Osteocyte (in vitro differentiated cells): ENCODE measurements at places on chromosomes 12 and 14. TPM values are rescaled to one million over a fixed set of nuclear protein-coding genes. Genes with fewer than 3 reads are reported as not detected.

DNA sequence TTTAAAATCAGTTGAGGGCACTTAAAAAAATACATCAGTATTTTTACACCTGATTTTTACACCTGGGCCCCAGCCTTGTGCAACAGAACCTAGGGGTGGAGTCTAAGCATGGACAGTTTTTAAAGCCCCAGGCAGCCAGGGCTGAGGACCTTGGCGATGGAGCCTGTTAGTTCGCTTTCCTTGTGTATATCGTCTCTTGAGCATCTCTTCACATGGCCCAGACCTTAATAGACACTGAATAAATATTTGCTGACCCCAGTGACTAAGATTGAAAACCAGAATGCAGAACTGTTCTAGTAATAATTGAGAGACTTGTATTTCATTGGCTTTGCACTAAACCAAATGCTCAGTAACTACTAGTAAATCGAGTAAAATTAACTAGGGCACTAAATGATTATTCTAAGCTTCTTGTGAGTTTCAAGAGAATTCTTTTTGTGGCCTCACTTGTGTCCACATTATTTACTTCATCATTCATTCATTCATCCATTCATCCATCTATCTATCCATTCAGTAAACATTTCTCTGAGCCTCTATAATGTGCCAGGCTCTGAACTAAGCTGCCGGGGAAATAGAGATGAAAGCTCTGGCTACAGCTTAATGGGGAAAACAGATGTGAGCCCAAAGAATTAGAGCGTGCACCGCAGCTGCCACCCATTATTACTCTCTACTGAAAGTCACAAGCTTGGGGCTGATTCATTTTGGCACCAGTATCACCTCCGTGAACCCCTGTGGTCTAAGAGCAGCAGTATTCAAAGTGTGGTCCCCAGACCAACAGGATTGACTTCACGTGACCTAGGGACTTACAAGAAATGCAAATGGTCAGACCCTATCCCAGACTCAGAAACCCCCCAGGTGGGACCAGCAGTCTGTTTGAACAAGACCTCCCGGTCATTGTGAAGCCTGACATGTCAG lies 30.7 kb upstream of the BCL7A start:
- DNase-seq, result no peak
- peaks cover 4% of the 10 kb centered on the region for H3K4me1 ChIP-seq
- no peaks in the 10 kb centered on the region for H3K27me3 ChIP-seq
- H3K27ac ChIP-seq, result no peak overlapping the region
- H3K36me3 ChIP-seq, result no peaks in the 10 kb centered on the region

GRCh38 chr12:82996168-82996812 lies 309.6 kb downstream of the TMTC2 start:
- peaks cover 28% of the 10 kb centered on the region for H3K4me1 ChIP-seq
- H3K27ac ChIP-seq, result no peak overlapping the region
- H3K27me3 ChIP-seq, result no peaks in the 10 kb centered on the region

DNA sequence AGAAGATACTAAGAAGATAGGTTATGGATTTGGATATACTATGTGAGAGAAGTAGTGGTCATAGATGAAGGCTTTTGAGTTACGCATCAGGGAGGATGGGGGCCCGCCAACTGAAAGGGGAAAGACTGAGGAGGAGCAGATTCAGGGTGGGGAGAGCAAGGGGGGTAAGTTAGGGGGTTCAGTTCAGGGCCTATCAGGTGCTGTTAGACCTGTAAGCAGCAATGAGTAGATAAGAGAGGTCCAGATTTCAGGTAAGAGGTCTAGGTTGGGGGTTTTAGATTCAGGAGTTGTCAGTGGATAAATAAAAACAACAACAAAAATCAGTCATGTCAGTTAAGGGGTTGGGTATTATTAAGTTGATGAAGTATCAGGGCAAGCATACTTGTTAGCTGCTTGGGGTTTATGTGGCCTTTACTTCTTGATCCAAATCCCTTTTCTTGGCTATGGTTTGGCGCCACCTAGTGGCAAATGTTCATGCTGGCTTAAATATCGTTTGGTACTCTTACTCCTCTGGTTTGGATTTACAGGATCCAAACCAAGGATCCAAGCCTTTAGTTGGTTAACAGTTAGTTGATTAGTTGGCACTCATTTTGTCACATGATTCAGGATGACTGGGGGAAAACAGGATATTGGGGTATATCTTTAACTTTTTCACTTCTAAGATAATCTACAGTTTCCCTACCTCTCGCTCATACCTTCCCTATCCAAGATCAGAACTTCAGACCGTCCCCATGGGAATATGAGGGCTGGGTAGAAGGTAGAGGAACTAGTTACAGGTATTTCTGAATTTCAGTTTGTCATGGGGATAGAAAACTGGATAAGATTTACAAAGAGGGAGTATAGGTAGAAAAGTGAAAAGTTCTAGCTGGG lies 65.1 kb downstream of the PCNX1 start:
- H3K27me3 ChIP-seq, result no peaks in the 10 kb centered on the region
- H3K36me3 ChIP-seq, result peaks cover 13% of the 10 kb centered on the region
- peak; percentile 89 for DNase-seq
- no peak overlapping the region for H3K4me3 ChIP-seq
- no peak overlapping the region for H3K27ac ChIP-seq

SLCO1B1 gene
- total RNA-seq, result not detected in 2 replicates

SLC38A4 gene
- 11.4 TPM in 2 replicates for total RNA-seq

PLEKHD1 gene
- 0.08 and 0.10 TPM in 2 replicates for total RNA-seq

GRCh38 chr12:130266751-130267150 lies 70.9 kb upstream of the PIWIL1 start:
- no peaks in the 10 kb centered on the region for H3K4me1 ChIP-seq
- no peak overlapping the region for H3K4me3 ChIP-seq
- no peak for DNase-seq
- no peak overlapping the region for H3K27ac ChIP-seq

DNA sequence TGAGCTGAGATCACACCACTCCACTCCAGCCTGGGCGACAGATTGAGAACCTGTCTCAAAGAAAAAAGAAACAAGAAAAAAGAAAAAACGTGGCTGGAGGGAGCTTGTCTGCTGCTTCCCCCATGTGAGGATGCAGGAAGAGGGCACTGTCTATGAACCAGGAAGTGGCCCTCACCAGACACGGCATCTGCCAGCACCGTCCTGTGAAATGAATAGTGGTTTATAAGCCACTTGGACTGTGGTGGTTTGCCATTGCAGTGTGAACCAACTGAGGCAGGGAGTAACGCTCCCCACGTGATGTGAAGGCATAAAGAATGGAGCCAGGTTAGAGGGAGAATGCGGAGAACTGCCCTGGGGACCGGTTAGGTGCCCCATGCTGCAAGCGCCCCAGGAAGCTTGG lies 4.5 kb upstream of the BRF1 start:
- no peak for DNase-seq
- H3K27me3 ChIP-seq, result no peaks in the 10 kb centered on the region
- H3K36me3 ChIP-seq, result peaks cover 2% of the 10 kb centered on the region
- H3K4me3 ChIP-seq, result no peak overlapping the region

DNA sequence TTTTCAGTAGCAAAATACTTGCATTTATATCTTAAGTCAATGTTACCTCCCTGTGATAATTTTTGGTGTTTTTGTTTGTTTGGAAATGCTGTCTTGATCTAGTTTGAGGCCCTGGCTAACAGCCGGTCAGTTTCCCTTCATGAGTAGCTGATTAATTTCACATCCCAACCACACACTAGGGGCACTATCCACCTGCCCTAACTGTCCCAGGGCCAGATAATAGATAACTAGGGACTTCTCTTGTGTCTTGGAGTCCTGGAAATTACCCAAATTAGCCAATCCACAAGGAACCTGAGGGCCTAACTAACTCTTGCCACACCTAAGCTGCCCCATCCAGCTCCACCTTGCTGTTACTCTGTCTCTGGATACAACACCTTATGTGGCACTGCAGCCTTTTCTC lies 399.9 kb downstream of the FOXG1 start:
- H3K27me3 ChIP-seq, result no peaks in the 10 kb centered on the region
- DNase-seq, result no peak
- no peak overlapping the region for H3K27ac ChIP-seq
- no peaks in the 10 kb centered on the region for H3K36me3 ChIP-seq
- H3K4me1 ChIP-seq, result no peaks in the 10 kb centered on the region
- no peak overlapping the region for H3K4me3 ChIP-seq

GRCh38 chr14:95547272-95547625 lies 12.4 kb downstream of the GLRX5 start:
- peak overlapping the region; percentile 81 for H3K27ac ChIP-seq
- H3K27me3 ChIP-seq, result no peaks in the 10 kb centered on the region
- H3K4me1 ChIP-seq, result peaks cover 45% of the 10 kb centered on the region

- no peak overlapping the region for H3K4me3 ChIP-seq
- H3K27ac ChIP-seq, result no peak overlapping the region
- H3K36me3 ChIP-seq, result no peaks in the 10 kb centered on the region
Observed at GRCh38 chr12:13631873-13632272, 349.5 kb downstream of the GRIN2B start.

DNA sequence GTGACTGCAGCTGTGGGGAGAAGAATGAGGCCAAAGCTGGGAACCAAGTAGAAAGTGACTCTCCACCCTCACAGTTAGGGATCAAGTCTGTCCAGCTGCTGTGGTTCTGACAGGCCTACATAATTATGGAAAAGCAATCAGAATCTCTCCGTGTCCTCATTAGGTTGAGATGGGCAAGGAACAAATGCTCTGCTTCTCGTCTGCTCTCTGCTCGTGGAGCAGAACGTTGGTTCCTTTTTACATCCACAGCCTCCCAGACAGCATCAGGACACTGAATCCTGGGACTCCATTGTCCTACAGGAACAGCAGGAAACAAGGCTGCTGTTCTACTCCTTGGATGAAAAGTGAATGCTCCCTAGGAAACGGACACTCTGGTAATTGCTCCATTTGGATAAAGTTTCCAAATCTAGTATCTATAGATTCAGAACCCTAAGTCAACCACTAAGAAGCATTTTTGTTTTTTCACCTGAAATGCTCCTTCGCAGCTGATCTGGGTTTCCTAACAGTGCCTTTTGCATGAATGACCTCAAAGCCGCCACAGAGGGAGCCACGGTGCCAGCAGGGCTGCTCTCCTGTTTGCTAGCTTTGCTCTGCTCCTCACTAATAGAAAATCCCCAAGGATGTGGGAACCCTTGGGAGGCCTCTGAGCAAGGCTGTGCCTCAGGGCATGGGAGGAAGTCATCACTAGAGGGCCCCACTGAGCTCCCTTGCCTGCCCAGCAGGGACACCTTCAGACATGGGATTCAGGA lies 102.0 kb downstream of the EGLN3 start:
- H3K27me3 ChIP-seq, result peaks cover 38% of the 10 kb centered on the region
- no peak for DNase-seq
- no peak overlapping the region for H3K27ac ChIP-seq
- H3K36me3 ChIP-seq, result no peaks in the 10 kb centered on the region

DNA sequence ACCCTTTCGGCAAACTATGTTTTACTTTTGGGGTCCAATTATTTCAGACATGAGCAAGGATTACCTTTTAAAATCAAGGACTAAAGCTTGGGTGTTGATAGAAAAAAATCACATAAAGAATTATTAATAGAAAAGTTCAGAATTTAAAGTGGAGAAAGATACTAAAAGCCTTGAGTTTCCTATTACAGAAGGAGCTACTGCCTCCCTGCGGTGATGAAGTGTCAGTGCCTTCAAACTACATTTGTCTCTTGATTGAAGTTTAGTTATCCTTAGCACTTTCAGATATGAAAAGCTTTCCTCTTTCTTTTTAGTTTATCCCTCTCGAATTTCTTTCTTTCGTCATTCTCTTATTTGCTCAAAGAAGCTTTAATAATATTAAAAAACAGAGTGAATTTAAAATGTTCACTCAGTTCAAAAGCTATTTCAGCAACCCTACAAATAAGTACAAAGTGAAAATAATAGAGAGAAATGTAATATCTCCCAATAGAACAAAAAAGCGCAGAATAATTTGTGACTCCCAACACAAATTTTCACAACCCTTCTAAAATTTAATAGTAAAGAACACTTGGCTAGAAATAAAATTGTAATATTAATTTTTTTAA lies 87.6 kb downstream of the SEC23A start:
- peaks cover 23% of the 10 kb centered on the region for H3K4me1 ChIP-seq
- H3K27me3 ChIP-seq, result no peaks in the 10 kb centered on the region
- no peak for DNase-seq
- H3K4me3 ChIP-seq, result no peak overlapping the region
- H3K36me3 ChIP-seq, result peaks cover 6% of the 10 kb centered on the region

PTPRB gene
- 0.05 and 0.10 TPM in 2 replicates for total RNA-seq

DNA sequence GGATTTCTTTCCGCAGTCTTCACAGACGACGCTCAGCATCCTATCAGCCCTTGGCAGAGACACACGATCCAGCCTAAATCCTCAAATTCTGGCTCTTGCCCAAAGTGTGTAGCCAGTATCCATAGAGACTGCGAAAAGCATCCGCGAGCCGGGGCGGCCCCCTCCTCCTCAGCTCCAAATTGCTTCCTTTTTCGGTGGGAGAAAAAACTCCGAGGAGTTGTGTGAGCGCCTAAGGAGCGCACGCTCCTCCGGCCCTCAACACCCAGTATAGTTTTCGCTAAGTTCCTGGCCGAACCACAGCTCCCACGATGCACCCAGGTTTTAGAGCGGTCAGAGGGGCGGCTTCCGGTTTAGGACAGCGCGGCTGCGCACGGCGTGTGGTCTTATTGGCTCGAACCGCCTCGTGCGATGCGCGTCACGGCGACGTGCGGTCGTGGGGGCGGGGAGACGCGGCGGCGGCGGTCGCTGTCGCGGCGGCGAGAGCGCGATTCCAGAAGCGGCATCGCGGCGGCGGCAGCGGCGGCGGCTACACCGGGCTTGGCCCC lies at the start of gene ADIPOR2:
Gene ADIPOR2, plus strand, starts transcription at position 493 of the 545 bp plus-strand sequence. CDS start 63,274 bp downstream, outside the sequence.
- peaks cover 4% of the 10 kb centered on the region for H3K36me3 ChIP-seq
- DNase-seq, result peak; percentile 98
- H3K27me3 ChIP-seq, result peaks cover 4% of the 10 kb centered on the region
- peak within 1 kb of the TSS; percentile 99 for H3K27ac ChIP-seq
- H3K4me1 ChIP-seq, result peaks cover 24% of the 10 kb centered on the region

DNA sequence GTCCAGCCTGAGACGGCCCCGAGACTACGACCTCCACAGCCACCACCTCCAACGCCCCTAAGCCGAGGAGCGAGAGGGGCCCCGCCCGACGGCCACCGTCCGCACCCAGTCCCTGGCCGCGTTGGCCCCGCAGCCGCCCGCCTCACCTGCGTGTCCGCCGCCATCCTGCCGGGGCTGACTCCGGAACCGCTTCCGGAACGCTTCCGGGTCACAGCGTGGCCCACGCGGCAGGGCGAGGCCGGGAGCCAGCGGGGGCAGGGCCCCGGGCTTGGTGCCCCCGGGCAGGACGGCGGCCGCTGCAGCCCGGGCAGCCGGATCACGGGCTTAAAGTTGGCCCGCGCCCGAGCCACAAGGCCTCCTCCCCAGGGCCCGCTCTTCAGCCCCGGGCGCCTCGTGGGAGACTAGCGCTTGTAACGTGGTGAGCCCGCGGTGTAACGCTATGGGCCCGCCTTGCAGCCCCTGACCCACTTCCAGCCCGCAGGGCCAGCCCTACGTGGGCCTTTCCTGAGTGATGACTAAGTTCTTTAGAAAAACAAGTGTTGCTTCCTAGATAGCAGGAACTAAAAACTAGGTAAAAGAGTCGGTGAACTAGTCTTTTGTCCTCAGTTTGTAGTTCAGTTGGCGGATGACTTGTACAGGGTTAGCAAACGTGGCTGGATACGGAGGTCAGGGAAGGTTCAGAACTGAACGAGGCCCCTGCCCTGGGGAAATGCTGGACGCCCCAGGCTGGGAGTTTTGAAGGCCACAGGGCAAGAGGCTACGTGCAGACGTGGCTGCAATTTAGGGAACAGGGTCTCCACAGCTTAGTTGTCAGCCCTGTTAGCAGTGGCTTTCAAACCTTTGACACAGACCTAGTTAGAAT lies at the start of gene GCN1:
Gene GCN1, minus strand, starts transcription at position 182 of the 862 bp plus-strand sequence. Its CDS starts 18 bp downstream, at position 164.
- H3K27me3 ChIP-seq, result no peaks in the 10 kb centered on the region
- peaks cover 22% of the 10 kb centered on the region for H3K36me3 ChIP-seq
- H3K4me1 ChIP-seq, result peaks cover 47% of the 10 kb centered on the region
- H3K27ac ChIP-seq, result peak within 1 kb of the TSS; percentile 93

ANO2 gene
- total RNA-seq, result 0.59 and 0.89 TPM in 2 replicates
